ENCODE measurements at places on chromosomes 6 and 20. TPM values are rescaled to one million over a fixed set of nuclear protein-coding genes. Genes with fewer than 3 reads are reported as not detected.

DNA sequence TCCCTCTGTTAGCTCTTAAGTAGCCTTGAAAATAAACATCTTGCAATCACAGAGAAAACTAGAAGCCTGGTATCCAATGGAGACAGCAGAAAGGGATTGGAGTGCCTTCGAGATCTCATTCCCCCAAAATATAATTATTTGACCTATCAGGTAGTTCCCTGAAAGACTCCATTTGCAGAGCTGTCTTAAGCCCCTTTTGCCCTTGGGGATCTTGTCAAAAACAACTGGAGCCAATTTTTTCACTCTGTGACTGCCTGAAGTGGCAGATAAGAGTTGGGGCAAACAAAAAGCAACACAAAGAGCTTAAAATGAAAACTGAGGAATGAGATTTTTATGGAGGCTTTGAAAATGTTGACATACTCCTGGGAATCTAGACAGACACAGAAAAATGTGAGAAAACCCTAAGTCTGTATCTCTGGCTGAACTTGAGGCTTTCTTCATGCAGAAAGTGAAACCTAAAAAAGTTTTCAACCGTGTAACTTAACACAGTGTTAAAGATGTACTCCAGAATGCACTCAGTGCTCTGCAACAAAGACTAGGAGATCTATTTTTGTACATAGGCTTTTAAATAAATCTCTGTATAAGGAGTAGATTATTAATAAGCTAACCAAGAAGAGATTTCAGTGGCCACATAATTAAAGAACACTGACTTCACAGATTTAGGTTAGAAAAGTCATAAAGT, 971.1 kb upstream of the MAN1A1 start:
- DNase-seq: no peak

DNA sequence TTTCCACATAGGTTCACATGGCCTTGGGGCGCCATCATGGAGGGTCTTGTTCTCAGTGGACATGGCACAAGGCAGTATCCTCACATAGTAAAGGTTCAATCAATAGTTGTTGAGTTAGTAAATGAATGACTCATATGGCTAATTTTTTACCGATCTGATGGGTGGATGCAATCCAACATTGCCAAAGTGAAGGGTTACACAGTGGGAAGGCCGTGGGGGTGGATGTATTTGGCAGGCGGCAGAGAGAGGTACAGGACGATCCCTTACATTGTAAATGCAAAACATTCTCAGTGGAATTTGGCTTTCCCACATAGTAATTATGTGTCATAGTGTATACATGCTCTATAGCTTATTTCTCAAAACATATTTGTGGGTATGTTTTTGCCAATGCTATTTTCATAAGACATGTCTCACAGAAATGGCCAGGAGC, 21.0 kb upstream of the PDE7B start:
- DNase-seq: no peak

DNA sequence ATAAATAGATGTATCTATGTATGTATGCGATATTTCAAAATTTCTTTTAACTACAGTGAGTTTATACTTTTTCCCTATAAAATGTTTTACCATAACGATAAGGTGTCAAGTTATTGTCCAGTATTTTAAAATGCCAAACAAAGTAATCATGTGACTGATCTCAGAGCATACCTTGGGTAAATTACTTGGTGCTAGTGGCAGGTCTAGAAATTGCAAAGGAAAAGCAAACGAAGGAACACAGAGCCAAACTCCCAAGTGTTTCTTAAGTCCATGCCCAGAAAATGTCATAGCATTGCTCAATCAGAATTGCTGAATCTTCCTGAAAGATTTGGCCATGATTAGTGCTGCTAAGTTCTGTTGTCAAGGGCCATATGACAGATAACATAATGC, 77.5 kb downstream of the CAP2 start:
- DNase-seq: no peak

MACROD2 gene
- total RNA-seq: not detected

HLA-DMB gene
- total RNA-seq: 2.3 TPM

DNA sequence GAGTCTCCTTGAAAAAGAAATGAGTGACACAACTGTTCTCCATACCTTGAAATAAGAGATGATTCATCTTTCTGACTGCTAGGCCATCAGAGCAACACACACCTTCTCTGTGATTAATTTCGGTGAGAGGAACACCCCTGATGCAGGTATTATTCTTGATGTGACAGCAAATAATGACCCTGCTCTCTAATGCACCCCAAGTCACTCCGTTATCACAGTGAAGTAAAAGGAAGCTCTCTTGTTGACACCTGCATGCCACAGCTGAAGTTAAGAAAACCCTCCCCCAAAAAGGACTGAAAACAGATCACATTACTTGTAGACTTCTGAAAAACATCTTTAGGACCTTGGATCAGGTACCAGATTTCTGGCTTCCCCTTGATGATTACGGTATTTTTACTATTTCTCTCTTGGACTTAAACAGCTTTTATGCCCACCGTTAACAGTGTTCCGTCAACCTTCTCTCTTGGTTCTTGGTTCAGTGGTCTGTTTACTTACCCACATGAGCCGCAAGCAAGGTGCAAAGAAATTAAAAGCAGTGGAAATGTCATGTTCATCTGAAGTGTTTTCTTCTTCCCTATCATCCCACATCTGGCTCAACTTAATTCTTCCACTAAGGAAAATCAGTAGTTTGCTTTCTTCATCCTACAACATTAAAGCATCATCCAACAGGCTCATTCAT, 249.7 kb downstream of the GMPR start:
- no peak for DNase-seq

- DNase-seq: peak; percentile 25
Measured at GRCh38 chr6:148524976-148525375, 182.3 kb downstream of the SASH1 start.
